ENCODE measurements at places on chromosomes 6 and 20. TPM values are rescaled to one million over a fixed set of nuclear protein-coding genes. Genes with fewer than 3 reads are reported as not detected.

DNA sequence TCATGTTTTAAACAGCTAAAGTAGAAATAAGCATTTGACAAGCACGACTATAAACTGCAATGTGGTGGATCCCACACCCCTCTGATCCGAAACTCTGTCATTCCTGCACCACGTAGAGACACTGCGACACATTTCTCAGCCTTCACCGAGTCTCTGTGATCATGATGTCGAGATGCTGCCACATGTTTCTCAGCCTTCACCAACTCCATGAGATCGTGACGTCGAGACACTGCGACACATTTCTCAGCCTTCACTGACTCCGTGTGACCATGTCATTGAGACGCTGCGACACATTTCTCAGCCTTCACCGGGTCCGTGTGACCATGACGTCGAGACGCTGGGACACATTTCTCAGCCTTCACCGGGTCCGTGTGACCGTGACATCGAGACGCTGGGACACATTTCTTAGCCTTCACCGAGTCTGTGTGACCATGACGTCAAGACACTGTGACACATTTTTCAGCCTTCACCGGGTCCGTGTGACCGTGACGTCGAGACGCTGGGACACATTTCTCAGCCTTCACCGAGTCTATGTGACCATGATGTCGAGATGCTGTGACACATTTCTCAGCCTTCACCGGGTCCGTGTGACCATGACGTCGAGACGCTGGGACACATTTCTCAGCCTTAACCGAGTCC is 143.0 kb downstream of the TTLL2 start:
- DNase-seq: no peak
- no peaks in the 10 kb centered on the region for H3K27me3 ChIP-seq
- no peak overlapping the region for H3K4me3 ChIP-seq
- no peaks in the 10 kb centered on the region for H3K36me3 ChIP-seq
- H3K4me1 ChIP-seq: peaks cover 4% of the 10 kb centered on the region
- no peak overlapping the region for H3K27ac ChIP-seq

Gene C20orf141
- total RNA-seq: not detected

Gene GPX5
- total RNA-seq: not detected

GRCh38 chr6:92110403-92110802 is 1309.0 kb downstream of the EPHA7 start:
- no peaks in the 10 kb centered on the region for H3K4me1 ChIP-seq
- H3K27me3 ChIP-seq: no peaks in the 10 kb centered on the region
- H3K4me3 ChIP-seq: no peak overlapping the region
- no peak overlapping the region for H3K27ac ChIP-seq
- H3K36me3 ChIP-seq: no peaks in the 10 kb centered on the region

GRCh38 chr6:2899596-2899995 is 3.5 kb downstream of the SERPINB9 start:
- no peaks in the 10 kb centered on the region for H3K27me3 ChIP-seq
- peak overlapping the region; percentile 80 for H3K27ac ChIP-seq
- peak; percentile 73 for DNase-seq
- H3K4me1 ChIP-seq: peaks cover 49% of the 10 kb centered on the region
- H3K36me3 ChIP-seq: peaks cover 70% of the 10 kb centered on the region
